ENCODE measurements at places on chromosomes 2 and 18.

DNA sequence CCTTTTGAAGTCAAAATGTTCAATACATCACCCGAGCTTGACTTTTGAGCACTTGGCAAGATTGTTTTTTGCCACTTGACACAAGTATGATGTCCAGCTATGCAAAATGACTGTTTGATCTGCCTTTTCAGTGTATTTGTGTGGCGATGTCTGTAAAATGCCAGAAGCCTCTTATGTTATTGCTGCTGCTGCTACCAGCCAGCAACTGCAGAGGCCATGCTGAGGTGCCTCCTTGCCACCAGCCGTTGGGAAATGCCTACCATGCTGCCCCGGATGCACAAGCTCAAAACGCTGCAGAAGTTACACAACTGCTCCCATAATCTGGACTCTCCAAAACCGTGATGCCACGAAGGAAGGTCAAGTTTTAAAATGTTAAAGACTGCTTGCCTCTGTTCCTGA lies 80.3 kb downstream of the RTN4 start:
- DNase-seq, result no peak

GRCh38 chr2:225337183-225337582 lies 62.3 kb upstream of the NYAP2 start:
- DNase-seq, result peak; percentile 44

DNA sequence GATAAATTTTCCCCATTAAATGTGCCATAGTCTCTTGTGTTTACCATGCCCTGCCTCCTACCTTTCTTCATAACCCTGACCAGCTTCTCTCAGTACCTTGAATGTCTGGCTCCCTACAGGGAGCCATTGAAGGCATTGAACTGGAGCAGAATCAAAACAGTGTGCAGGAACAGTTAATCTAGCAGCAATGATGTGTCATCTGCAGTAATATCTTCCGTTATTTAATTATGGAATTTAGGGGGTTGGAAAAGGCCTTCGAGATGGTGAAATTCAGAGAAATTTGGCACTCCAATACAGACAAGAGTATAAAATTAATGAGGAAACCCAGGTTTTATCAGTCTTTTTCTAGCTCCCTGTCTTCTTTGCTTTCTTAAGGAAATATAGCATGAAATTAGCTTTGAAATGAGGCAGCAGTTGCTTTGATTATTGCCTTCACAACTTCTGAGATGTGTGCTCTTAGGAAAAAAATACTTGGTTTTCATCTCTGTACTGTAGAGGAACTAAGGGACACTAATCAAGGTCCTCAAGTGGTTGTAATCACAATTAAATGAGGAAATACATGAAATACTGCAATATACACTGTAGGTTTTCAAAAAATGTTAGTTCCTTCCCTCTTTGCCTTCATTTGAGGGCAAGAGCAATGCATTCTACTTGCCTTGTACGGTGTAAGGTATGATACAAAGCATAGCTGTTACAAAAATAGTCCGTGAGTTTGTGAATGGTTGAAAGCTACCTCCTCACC lies 369.1 kb downstream of the SETBP1 start:
- no peak for DNase-seq

GRCh38 chr2:143994961-143995360 lies 525.0 kb downstream of the ZEB2 start:
- no peak for DNase-seq

- no peak for DNase-seq
Observed at GRCh38 chr2:31258351-31258750, 24.4 kb downstream of the EHD3 start.

GRCh38 chr2:63050334-63051041 lies at the start of gene OTX1:
OTX1 (plus strand) TSS chr2:63050830; CDS start chr2:63052991, 2,161 bp downstream.
- DNase-seq, result no peak

All from brain pericyte (primary cell).